ENCODE measurements at places on chromosomes 1 and 21.

DNA sequence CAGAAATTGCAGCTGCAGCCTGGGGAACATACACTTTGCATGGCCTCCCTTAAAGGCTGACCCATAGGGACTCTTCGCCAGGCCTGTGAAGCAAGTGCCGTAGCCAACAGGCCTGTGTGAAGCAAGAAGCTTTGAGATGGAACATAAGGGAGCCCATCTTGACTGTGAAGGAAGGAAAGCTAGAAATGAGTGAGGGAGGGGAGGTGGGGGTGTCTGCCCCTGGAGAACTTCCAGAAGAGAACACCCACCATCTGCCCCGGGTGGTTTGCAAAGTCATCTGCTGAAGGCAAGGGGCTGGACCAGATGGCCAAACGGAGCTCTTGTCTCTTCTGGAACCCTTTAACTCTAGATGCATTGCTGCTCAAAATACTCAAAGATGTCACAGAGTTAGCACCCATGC lies 103.3 kb upstream of the GRIK3 start:
- DNase-seq, result no peak

DNA sequence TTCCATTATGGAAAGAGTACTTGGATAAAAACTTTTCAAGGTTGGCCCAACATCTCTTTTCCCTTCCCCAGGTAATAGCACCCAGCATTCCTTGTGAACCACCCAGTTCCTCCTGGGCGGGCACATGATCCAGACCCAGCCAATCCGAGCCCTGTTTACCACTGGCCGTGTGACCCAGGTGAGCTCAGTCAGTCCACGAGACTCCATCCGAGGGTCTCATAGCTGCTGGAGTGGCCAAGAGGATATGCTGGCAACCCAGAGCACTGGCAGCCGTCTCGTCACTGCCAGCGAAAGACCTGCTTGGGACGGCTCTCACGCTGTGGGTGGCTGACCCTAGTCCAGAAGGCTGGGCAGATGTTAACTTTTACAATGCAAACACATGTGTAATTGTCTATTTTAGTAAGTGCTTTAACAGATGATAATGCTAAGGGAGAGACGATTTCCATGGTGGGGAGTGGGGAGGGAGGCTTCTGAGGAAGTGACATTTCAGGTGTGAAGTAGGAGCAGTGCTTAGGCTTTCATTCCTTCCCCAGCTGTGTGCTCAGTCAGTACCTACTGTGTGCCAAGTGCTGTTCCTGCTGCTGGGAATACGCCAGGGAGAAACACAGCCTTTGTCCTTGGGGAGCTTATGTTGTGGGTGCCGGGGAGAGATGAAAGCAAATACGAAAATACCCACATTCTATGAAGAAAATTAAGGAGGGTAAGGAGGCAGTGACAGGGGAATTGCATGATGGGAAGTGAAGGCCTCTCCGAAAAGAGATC lies 24.5 kb downstream of the PARK7 start:
- no peak for DNase-seq

DNA sequence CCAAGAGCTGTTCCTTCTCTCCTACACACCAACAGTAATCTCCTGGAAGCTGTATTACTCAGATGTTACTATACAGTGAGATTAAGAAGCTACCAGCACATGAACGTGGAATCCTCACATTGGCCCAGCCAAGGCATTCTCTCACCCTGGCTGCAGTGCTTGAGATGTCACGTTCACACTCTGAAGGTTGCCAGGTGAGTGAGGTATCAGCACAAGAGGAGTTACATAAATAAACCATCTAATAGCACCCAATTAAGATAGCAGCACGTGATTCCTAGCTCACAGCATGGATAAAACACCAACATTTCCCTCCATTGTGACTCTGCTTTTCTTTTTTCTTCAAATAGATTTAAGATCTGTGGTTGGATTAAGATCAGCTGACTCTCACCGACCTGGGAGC lies 182.8 kb downstream of the PLPP3 start:
- DNase-seq, result no peak

DNA sequence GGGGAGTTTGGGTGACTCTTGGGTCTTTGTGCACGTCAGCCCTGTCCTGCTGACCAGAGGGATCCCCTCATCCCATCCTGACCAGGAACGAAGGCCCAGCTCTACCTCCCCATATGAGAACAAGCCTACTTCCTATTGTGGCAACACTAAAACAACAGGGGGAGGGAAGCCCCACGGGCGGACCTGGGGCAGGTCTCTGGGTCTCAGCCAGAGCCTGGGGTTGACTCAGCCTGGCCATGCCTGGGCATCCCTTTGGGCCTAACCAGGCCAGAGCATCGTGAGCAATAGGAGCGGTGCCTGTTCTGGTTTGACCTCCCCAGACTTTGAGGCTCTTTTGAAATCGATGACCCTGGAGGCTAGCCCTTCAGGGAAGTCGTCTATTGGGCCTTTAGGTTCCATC lies 16.8 kb downstream of the RPS6KA1 start:
- no peak for DNase-seq

GRCh38 chr1:58435376-58435775 lies 111.2 kb downstream of the OMA1 start:
- no peak for DNase-seq

- DNase-seq, result no peak
Observed at GRCh38 chr1:21823980-21824702, 12.1 kb downstream of the LDLRAD2 start.

DNA sequence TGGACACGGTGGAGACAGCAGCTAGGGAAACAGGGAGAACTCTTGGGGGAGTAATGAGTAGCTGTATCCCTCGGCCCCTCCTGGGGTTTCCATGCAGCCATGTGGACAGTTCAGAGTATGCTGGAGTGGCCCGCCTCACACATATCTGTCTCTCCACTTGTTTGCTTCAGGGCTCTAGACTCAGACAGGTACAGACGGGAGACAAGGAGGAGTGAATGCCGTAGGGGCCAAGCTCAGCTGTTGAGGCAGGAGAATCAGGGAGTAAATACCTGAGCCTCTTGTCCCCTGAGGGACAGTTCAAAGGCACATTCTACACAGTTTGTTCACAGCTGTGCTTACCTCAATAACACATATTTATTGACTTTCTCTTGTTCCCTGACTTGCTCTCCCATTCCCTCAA lies 7.7 kb upstream of the PTGFRN start:
- DNase-seq, result no peak

DNA sequence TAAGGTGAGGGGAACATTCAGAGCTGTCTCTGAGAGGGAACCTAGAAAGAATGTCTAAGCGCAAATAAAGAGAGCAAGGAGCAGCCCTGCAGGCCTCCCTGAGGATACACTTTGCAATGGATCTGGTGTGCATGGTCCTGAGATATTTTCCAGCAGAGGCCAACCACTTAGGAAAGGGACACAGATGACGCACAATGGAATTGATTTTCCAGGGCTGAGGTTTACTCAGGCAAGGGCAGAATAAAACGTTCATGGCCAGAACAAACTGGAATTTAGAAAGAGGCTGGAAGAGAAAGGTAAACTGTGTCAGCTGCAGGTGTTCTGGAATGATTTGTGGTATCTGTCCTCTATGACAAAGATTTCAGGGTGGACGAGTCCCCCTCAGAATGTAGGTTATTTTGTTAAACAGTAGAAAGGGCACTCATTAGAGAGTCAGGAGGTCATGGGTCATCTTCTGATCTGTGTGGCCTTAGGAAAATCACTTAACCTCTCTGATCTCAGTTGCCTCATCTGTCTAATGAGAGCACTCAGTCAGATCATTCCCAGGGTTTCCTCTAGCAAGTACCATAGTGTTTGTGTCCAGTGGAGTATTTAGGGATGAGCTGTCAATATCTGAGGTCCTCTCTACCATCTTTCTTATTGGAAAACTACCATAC lies 61.8 kb upstream of the PGBD5 start:
- no peak for DNase-seq
